ENCODE measurements at places on chromosomes 7 and 10.

DNA sequence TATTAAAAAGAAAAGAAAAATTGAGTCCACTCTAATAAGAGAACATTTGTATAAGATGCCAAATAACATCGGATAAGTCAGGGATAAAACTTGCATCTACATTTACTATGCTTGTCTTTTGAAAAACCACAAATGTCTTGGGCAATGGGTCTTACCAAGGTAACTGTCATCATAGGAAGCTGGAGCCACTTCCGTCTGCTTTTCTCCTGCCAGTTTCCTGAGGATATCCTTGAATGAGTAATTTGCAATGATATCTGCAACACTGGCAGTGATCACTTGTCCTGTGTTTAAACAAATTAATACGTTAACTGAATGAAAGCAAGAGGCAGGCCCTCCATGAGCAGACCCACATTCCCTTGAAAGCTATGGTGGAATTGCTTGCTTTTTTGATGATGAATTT, 47.3 kb downstream of the ITGA8 start:
- DNase-seq, result no peak

DNA sequence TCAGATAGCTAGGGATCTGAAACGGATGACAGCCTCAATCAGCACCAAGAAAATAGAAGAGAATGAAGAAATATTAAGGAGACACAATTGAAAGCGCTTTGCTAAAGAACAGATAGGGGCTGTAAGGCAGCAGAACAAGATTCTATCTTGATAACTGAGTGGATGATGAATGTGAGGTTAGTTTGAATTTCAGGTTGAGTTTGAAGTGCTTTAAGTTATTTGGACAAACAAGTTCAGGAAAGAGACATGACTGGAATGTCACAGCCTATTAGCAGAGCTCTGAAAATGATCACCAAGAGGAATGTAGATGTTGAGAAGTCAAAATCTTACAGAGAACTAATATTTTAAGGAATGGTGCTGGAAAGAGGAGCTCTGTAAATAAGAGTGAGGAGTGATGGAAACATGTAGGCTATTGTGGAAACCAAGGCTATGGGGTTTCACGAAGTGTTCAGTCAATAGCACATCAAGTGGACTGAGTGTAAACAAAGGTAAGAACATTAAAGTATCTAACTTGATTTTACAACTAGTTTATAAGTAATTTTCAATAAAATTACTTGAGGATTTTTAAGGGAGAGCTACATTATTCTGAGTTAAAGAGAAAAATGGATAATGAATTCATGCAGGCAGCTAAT, 61.6 kb downstream of the MEST start:
- DNase-seq, result no peak

DNA sequence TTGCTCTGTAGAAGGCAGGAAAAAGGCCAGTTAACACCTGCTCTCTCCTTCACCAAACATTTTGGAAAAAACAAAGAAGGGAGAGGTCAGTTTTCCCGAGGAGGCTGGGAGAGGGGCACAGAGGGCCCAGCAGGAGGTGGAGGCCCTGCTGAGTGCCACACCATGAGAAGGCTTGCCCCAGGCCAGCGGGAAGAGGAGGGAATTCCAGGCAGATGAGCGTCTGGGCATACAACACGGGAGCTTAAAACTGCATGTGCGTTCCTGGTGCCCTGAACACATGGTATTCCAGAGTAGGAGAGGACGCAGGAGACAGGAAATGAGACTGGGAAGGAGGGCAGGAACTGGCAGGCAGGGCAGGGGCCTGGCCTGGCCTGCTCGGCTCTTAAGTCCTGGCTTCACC, 182.4 kb downstream of the CCDC3 start:
- no peak for DNase-seq

DNA sequence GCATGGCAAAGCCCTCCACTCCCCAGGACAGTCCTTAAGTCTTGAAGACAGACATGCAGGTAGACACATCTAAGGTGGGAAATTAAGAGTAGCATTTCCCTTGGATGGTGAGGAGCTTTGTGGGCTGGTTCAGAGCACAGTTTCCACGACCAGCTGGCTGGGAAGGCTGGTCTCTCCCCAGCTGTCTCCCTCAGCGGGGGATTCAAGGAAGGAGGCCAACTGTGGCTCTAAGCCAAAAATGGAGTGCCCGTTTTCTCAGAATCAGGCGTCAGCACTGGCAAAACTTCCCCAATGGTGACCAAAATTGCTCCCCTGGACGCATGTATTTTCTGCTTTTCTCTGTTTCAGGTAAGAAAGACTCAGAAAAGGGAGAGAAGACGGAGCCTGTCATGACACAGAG, 230.6 kb upstream of the FZD8 start:
- DNase-seq, result no peak

DNA sequence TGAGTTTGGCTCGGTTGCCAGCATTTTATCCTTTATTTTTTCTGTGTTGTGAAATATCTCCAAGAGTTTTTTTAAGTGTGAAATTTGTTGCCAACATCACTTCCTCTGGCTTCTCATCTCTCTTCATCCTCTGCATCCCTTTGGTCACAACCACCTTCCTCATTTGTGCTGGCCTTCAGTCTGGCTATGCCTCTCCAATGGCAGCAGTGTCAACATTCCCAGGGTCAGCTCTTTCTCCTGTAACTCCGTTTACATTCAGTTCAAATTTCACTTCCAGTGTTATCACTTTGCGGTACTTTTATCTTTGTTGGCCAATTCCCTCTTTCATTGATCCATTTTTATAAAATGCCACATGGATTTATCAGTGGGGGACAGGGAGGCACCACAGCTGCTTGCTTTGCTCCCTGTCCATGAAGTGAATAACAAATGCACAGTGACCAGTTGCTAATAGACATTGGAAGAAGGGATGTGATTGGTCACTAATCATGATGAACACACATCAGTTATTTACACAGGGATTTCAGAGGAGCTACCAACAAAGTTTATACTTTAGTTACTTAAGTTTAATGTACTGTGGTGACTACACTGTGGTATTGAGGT, 311.4 kb upstream of the LRGUK start:
- DNase-seq, result no peak

DNA sequence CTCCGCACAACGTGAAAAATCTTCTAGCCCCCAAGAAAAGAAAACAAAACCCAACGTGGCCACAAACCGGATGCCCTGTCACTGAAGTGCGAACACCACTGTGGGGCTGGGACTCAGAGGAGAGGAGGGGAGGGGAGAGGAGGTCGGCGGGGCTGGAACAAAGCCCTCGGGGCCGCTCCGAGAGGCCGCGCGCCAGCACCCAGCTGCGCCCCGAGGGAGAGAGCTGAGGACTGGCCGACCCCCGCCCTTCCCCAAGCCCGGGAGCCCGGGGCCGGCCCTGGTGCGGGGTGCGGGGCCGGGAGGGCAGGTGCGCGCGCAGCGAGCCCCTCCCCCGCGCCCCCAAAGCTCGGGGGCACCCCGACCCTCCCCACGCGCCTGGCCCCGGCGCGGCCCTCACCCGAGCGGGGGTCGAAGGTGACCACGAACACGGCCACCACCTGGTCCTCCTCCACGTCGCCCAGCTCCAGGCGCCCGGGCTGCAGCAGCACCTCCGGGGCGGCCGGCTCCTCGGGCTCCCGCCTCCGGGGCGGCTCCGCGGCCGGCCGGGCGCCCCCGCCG, 398 bp downstream of the DENND11 start:
- DNase-seq, result peak; percentile 36

DNA sequence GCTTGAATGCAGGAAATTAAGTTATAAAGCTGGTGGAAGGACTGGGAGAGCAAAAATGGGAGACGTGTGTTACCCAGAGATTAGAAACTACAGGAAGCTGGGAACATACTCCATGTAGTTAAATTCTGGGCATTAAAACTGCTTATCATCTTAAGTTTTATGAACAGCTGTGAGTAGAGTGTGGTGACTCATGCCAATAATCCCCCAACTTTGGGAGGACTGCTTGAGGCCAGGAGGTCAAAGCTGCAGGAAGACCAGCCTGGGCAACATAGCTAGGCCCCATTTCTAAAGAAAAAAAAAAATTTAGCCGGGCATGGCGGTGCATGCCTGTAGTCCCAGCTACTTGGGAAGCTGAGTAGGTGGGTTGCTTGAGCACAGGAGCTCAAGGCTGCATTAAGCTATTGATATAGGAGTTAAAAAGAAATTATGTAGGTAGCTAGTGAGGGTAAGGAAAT, 56.2 kb upstream of the SEPHS1 start:
- no peak for DNase-seq

Data from stimulated activated CD8-positive, alpha-beta memory T cell treated with anti-CD3 and anti-CD28 coated beads, Interleukin-7, amount 100 ng/mL, for 1 hour (primary cell).